ENCODE measurements at places on chromosomes 1 and 21.

DNA sequence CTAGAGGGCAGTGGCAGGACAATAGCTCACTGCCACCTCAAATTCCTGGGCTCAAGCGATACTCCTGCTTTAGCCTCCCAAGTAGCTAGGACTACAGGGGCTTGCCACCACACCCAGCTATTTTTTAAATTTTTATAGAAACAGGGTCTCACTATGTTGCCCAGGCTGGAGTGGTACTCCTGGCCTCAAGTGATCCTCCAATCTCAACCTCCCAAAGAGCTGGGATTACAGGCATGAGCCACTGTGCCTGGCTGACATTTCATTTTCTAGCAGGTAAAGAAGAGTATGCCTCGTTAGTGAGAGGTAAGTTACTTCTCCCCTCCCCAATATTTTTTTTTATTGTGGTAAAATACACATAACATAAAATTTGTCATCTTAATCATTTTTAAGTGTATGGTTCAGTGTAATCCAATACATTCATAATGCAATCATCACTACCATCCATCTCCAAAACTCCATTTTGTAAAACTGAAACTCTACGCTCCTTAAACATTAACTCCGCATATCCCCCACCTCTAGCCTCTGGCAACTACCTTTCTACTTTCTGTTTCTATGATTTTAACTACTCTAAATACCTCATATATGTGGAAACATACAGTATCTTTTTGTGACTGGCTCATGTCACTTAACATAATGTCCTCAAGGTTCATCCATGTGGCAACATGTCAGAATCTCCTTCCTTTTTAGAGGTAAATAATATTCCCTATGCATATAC, 22.4 kb downstream of the ZZZ3 start:
- DNase-seq = no peak

- DNase-seq = no peak
Measured at GRCh38 chr1:226806988-226807387, 63.4 kb upstream of the PSEN2 start.

DNA sequence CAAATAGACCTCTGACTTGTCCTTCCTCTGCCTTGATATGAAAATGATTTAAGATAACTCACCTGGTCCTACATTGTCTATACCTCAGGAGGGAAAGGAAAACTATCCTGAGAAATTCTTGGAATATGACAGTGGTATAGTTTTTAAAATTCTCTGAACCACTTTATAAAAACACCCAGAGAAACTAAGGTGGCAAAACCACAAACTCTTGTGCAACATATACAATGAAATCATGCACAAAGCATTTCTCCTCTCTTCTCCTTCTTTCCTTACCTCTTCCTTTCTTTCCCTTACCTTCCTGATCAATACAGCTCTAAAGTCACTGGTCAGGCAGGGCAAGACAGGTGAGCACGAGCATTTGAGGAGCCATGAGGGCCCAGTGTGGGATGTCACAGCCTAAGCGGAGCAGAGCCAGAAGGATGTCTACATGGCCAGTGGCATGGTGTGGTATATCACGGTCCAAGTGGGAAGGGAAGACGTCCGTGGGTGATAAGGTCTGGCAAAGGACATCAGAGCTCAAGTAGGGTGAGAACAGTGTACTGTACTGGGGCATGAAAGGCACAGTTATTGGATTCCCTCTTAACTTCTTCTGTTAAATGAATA, 543.3 kb downstream of the DPYD start:
- DNase-seq = no peak

GRCh38 chr1:147117109-147117508, 55.2 kb downstream of the PRKAB2 start:
- no peak for DNase-seq

- DNase-seq = no peak
Measured at GRCh38 chr1:171935664-171936063, 94.4 kb downstream of the DNM3 start.

DNA sequence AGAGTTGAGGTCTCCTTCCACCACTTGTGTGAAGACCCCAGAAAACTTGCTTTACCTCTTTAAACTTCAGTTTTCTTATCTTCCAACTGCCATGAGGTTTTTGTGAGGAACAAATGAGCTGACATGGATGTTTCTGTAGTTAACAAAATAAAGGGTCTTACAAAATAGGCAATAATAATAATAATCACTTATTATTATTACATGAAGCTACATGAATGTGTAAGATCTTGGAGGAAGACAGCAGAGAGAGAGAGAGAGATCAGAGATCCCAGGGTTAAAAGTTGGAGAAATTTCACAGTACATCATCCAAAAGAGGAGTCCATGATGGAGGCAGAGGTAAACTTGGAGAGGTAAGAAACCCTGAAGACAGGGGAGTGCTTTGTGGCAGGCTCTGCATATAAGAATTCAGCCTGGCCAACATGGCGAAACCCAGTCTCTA, 10.7 kb downstream of the RCC1 start:
- DNase-seq = no peak

GRCh38 chr21:44647222-44647552, 973 bp downstream of the KRTAP10-11 start:
- no peak for DNase-seq

GRCh38 chr1:32811917-32812316, 5.2 kb downstream of the YARS1 start:
- no peak for DNase-seq

DNA sequence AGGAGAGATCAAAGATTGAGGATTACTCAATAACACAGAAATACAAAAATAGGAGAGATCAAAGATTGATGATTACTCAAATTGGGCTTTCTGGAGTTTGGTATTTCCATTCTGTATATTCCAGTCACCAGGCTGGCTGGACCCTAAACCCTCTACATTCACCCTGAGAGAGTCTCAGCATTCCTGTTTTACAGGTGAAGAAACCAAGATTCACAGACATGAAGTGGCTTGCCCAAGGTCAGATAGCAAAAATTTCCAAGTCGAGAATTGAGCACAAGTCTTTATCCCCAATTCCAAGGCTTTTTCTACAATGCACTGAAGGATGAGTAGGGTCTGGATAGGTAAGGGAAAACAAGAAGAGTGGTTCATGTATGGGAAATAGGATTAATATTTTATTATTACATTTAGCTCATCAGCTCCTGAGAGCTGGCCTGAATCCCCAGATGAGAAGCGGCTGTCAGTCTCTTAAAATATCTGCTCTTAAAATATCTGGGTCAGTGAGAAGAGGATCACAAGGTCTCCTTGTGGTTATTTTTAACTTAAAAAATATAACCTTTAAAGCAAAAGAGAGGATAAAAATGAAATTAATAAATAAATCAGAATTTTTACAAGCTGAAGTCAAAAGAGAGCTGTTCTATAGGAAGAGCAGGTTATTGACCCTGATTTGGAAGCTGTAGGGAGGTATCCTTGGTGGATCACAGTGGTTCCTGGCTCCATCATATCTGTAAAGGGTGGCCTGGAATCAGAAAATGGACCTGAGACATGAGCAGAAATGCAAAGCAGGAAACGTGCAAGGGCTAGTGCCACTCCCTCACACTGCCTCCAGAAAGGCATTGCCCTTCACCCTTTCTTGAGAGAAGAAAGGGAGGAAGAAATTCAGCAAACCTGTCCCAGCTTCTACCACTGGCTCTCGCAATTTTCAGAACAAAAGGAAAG, 29.1 kb upstream of the SEC16B start:
- no peak for DNase-seq

- DNase-seq = no peak
Measured at GRCh38 chr1:27528818-27529703, 39.1 kb upstream of the WASF2 start.

- no peak for DNase-seq
Measured at GRCh38 chr1:71045463-71046028, 2.1 kb downstream of the PTGER3 start.

- DNase-seq = no peak
Measured at GRCh38 chr1:41440321-41441085, 44.0 kb downstream of the EDN2 start.

DNA sequence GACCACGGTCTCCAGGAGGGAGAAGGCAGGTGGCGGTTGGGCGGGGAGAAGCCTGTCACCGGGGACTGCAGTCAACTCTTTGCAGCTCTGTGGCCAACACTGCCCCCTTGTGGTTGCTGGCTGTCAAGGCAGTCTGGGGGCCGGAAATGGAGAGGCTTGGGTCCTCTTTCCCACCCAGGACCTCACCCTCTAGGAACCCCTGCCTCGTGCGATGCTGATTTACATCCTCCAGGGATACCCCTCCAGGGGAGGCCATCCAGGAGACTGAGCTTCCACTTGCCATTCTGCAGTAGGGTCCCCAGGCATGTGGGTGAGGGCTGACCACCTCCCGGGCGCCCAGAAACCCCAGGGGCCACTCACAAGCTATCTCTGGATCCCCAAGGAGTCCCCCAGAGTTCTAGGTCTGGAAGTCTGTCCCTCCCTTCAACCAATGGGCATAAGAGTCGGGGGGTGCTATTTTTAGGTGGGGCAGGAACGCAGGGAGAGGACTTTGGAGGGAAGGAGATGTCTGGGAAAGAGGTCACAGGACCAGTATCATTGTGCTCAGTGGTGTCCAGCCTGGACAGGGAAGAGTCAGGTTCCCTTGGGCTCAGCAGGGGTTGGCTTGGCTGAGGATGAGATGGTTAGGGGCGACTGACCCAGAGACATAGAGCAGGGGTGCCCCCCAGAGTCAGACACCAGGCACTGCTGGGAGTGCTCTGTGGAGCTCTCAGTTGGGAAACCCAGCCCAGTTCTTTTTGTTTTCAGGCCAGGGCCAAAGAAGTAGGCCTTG, 7.1 kb upstream of the GPR61 start:
- no peak for DNase-seq

- no peak for DNase-seq
Measured at GRCh38 chr1:41723786-41724185, 194.9 kb downstream of the HIVEP3 start.

DNA sequence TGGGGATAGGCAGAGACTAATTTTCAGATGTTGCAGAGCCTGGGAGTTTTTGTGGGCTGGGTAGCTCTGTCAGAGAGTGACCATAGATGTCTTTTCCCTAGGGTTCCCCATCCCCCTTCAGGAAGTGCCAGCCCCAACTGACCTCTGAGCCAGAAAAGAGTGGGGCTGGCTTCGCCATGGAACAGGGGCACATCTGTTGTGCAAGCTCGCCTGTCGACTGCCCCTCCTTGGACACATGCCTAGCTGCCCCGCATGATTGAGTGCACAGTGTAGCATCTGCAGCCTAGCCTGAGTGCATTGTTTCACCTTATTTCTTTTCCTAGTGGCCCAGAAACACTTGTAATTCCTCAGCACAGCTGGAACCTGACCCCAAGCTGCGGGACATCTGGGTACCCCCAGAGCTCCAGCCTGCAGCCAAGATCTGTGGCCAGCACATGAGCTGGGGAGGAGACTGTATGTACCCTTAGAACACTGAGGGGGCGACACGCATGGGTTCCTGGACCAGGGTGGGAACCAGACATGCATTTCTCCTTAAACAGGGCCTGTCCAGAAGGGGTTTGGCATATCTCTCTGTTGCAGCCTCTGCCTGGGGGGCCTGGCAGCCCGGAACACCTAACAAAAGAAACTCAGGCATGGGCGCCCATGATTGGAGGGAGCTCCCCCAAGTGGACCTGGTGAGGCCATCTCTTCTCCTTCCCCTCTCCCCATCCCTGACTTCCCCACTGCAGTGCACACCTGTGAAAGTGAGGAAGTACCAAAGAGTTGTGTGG, 55.2 kb downstream of the SYT14 start:
- DNase-seq = no peak

GRCh38 chr1:114330451-114330983, 176.8 kb upstream of the SYT6 start:
- no peak for DNase-seq

GRCh38 chr1:192808163-192808517, 699 bp upstream of the RGS2 start:
- no peak for DNase-seq

All from brain pericyte (primary cell).